ENCODE measurements at places on chromosomes 12 and 14.

DNA sequence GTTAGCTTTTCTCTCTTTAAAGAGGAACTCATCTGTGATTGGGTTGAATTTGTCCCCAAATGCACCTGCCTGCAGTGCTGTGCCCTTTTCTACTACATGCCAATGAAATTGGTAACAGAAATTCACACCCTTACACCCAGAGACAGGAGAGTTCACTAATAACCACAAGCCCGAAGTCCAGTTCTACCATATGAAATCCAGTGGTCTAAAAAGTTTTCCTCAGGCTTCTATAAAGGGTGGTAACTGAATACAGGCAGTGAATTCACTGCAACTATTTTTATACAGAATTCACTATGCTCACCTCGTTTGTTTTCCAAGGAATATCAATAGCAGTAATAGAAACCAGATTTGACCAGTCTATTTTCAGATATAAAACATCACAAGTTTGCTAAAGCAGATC lies 31.5 kb upstream of the SOS2 start:
- no peak for DNase-seq

GRCh38 chr14:80504781-80505180 lies 293.5 kb upstream of the DIO2 start:
- DNase-seq: no peak

GRCh38 chr14:53651096-53651740 lies 305.4 kb downstream of the BMP4 start:
- no peak for DNase-seq

- no peak for DNase-seq
These were observed 1054.7 kb downstream of the GALC start for GRCh38 chr14:86938320-86938719.

- no peak for DNase-seq
These were observed 101.2 kb upstream of the EGLN3 start for GRCh38 chr14:34051966-34052657.
